Stimulated activated CD8-positive, alpha-beta memory T cell treated with anti-CD3 and anti-CD28 coated beads, Interleukin-2, amount 100 ng/mL, for 48 hours (primary cell): ENCODE measurements at places on chromosomes 5 and 9.

DNA sequence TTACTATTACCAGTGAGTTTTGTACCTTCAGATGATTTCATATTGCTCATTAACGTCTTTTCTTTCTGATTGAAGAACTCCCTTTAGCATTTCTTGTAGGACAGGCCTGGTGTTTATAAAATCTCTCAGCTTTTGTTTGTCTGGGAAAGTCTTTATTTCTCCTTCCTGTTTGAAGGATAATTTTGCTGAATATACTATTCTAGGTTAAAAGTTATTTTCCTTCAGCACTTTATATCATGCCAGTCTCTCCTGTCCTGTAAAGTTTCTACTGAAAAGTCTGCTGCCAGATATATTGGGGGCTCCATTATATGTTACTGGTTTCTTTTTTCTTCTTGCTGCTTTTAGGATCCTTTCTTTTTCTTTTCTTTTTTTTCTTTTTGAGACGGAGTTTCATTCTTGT lies 13.3 kb downstream of the CDK7 start:
- no peak for DNase-seq

GRCh38 chr9:11931751-11932150 lies 761.4 kb upstream of the TYRP1 start:
- no peak for DNase-seq

GRCh38 chr9:134221273-134222017 lies 57.1 kb upstream of the RNU6ATAC start:
- no peak for DNase-seq

DNA sequence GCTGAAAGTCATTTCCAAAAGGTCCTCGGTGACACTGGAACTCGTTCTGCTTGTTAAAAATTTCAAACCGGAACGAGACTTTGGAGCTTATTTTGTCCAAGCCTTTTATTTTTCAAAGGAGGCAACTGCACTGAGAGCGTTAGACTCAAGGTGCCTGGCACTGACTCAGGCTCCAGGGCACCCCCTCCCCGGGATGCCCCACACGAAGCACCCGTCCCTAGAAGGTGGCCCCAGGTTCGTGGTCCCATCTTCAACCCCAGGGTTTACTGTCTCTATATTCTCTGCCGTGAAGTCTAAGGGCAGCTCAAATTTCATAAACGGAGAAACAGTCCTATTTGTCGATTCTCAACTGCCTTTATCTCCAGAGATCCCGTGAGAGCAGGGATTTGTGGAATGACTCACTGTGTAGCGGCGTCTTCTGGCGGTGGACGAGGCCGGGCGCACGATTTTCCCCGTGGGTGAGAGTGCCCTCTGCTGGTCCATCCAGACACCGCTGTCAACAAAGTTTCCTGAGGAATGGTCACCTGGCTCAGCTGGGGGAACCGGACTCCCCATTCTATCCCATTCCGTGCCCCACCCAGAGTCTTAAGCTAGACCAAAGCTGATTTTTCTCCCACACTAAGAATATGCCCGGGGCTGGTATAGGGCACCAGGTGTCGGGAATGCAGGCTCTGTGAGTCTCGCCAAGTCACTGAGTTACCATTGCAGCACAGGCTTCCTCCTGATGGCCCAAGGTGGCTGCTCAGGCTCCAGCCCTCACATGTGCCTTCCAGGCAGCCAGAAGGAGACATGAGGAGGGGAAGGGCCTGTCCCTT lies 27.1 kb upstream of the SLC6A19 start:
- peak; percentile 43 for DNase-seq

DNA sequence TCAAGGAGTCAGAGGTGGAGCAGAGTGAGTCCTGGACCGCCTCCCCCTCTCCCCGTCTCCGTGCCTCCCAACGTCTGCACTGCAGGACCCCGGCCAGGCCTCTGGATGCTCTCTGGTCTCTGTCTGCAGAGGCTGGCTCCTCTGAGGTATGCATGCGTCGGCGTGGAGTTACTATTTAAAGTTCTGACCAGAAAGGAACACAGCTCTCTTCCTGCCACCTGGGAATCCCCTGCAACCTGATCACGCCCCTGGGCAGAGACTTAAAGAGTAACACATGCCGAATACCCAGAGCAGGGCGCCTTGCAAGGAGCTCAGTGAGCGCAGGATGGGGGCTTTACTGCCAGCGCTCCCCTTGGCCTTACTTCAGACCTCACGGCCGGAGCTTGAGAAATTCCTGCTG lies 16.0 kb downstream of the ANXA6 start:
- DNase-seq, result peak; percentile 46

GRCh38 chr9:14347406-14348122 lies 33.6 kb upstream of the NFIB start:
- DNase-seq, result no peak

DNA sequence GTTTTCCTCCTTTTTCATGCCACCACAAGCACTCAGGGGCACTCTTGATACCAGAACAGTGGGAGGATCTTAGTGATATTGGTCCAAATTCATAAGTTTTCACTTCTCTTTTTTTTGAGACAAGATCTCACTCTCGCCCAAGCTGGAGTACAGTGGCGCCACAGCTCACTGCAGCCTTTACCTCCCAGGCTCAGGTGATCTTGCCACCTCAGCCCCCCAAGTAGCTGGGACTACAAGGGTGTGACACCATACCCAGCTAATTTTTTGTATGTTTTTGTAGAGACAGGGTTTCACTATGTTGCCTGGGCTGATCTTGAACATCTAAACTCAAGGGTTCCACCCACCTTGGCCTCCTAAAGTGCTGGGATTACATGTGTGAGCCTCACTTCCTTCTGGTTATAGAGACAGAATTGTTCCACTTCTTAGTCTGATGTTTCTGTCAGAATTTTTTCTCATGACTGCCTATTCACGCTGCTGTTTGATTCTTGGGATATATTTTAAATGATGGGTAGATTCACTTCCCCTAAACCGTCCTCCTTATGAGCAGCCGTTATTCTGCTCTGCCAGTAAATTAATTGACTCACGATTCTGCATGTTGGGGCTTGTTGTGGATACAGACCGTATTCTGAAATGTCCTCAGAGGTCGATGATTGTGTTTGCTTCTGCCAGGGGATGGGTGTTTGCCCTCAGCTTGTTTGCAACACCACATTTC lies 30.8 kb downstream of the MTAP start:
- no peak for DNase-seq

DNA sequence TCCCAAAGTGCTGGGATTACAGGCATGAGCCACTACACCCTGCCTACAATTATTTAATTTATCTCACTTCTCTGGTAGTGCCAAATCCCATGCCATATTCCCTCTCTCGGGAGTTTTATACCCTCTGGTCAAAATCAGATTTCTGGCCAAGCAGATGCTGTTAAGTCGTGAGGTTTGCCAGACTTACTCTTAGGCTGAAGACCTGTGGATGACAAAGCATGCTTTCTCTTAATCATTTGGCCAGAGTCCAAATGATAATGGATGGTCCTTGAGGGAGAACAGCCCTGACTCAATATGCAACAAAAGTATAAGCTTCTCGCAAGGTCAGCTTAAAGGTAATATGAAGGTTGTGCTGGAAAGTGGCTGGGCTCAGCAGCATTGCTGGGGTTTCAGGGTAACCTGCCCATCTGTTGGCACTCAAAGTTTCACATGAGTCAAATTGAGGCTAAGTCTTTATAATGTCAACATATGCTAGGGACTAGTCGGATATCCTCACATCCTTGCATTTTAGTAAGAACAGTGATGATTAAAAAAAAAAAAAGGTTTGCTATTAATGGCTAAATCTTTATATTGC lies 280.1 kb downstream of the KIF4B start:
- DNase-seq, result no peak

DNA sequence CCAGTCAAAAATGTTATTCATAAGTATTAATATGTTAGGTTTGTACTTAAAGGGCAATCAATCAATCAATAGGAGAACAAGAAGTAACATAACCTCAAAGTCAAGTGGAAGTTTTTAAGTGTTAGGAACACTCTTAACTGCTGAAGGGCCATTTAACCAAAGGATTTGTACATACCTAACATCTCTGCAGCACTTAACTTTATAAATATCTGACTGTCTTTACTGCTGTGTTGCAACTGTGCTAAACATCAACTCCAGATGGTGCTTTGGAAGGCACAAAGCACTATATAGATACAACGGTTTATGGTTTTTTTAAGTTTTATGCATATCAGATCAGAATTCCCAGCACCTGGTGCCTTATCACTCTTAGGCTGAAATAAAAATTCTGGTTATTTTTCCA lies 604.9 kb upstream of the PTGER4 start:
- DNase-seq, result no peak

- DNase-seq, result no peak
Observed at GRCh38 chr5:124697501-124697900, 48.9 kb downstream of the ZNF608 start.

DNA sequence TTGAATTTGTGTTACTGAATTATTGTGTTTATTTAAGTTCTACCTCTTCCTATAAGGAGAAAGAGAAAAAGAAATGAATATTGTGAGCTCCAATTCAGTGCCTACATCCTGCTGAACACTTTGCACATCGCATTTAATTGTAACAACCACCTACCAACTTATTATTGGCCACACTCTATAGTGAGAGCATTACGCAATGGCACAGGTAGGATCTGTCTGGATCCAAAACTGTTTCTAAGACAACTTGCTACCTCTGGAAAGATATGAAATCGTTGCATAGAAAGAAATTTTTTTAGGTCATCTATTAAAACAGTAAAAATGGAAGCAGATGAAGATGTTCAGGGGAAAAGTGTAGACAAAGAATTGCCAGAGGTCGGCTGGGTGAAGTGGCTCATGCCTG lies 227.2 kb upstream of the SNX2 start:
- no peak for DNase-seq

DNA sequence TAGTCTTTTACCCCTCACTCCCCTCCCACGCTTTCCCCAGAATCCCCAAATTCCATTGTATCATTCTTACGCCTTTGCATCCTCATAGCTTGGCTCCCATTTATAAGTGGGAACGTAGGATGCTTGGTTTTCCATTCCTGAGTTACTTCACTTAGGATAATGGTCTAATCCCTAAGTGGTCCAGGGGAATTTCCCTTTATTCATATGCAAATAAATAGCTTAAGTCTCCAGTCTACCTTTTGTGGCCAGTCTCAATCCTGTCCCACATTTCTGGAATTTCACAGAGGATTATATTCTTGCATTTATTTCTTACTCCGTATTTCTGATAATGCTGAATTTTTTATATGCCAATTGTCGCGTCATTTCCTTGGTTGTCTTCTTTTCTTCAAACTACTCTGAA lies 245.6 kb upstream of the DAB2 start:
- no peak for DNase-seq

- DNase-seq, result no peak
Observed at GRCh38 chr9:137521405-137521985, 28.7 kb downstream of the PNPLA7 start.

- peak; percentile 58 for DNase-seq
Observed at GRCh38 chr5:181261320-181262049, 542 bp upstream of the TRIM52 start.

DNA sequence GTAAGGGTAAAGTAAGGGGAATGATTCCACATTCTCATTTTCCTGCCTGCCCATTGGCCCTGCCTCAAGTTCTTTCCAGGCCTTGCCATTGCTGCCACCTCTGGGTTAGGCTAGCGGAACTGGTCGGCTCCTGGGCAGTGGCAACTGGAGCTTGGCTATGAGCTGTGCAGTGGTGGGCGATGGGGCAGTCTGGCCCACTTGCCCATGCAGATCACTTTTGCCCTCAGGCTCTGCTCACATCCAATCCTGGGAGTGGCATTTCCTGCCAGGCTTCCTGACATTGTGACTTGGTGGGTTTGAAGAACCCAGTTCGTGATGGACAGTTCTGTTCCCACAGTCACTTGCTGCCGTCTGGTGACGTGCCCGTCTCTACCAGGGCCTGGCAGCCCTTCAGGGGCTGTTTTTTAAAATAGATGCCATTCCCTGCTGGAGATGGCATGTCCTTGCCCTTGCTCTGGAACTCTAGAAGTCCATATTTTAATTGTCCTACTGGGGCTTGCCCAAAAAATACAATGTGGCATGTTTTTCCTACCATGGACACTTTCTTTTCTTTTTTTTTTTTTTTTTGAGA lies 86.1 kb downstream of the FGF18 start:
- no peak for DNase-seq

DNA sequence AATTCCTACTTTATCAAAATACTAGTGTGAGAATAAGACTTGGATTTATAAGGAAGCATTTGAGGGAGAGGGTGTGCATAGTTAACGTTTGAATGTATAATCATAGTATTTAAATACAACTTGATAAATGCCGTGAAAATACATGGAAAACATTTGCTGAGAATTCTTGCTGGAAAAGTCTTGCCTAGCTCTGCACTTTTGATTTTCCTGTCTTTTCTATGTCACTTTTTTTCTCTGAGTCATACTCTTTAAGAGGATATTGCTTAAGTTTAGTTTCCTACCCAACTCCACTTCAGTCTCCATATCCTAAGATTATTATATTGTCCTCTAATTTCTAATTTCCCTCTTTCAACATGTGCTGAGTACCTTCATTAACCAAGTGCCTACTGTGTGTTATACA lies 616.6 kb upstream of the SEMA6A start:
- no peak for DNase-seq

- no peak for DNase-seq
Observed at GRCh38 chr9:97633859-97634490, 354 bp downstream of the NCBP1 start.

- DNase-seq, result no peak
Observed at GRCh38 chr9:73916016-73916673, 581.0 kb upstream of the RORB start.

GRCh38 chr5:175517824-175518450 lies 39.6 kb downstream of the SFXN1 start:
- peak; percentile 50 for DNase-seq

GRCh38 chr5:54177058-54177457 lies 133.3 kb downstream of the ARL15 start:
- DNase-seq, result no peak

GRCh38 chr9:124342776-124343485 lies 72.3 kb downstream of the PSMB7 start:
- no peak for DNase-seq

- DNase-seq, result no peak
Observed at GRCh38 chr5:94784536-94785505, 166.4 kb downstream of the SLF1 start.

DNA sequence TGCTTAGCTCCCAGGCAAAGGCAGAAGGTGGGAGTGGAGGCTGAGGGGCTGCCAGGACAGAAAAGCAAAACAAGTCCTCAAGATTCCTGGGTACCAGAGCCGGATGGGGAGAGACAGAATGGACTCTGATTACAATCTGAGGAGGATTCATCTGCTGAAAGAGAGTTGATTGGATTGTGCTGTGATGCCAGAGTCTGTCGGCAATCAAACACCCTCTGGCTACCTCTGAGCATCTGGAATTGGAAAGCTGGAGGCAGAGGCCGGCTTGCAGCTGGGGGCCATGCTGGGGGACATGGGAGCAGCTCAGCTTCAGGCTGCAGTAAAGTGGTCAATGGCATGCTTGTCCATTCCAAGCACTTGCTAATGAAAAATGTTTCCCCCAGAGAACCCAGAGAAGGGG lies 59.3 kb downstream of the ASTN2 start:
- no peak for DNase-seq
